ENCODE measurements at places on chromosomes 16 and 17.
A peak's percentile ranks its signal among the peaks of the same experiment; 100 is the strongest.

GRCh38 chr17:60493847-60494321 is 32.2 kb downstream of the APPBP2 start:
- DNase-seq: no peak
- no peaks in the 10 kb centered on the region for H3K4me1 ChIP-seq
- no peaks in the 10 kb centered on the region for H3K27me3 ChIP-seq
- H3K27ac ChIP-seq: no peak overlapping the region
- H3K36me3 ChIP-seq: peaks cover 18% of the 10 kb centered on the region

DNA sequence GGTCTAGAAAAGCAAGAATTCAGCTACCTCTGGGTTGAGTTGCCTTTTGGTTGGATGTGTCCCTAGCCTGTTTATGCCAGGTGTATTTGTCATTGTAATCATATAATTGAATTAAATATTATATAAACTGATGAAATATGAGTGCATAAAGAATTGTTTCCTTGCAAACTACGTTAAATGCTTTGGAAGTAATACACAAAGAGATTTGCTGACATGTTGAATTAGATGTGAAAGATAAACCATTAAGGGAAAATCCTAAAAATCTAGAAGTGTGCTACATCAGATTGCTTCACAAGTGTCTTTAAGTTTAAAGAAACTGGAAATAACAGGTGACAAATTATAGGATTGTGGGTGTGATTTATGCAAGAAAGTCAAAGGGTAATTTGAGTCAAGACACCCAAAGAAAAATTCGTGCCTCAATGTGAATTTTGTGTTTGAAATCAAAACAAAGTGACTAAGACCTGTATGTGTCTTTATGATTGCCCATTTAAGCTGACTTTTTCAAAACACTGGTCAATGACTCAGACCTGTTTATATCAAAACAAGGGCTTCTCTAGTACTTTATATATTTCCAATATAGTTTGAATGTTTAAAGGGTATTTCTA is 5.1 kb upstream of the PYY start:
- H3K36me3 ChIP-seq: no peaks in the 10 kb centered on the region
- H3K27me3 ChIP-seq: peaks cover 38% of the 10 kb centered on the region
- H3K4me3 ChIP-seq: no peak overlapping the region
- no peak for DNase-seq
- H3K27ac ChIP-seq: no peak overlapping the region

- no peaks in the 10 kb centered on the region for H3K36me3 ChIP-seq
- DNase-seq: no peak
- H3K4me3 ChIP-seq: no peak overlapping the region
- no peaks in the 10 kb centered on the region for H3K27me3 ChIP-seq
- no peak overlapping the region for H3K27ac ChIP-seq
Observed at GRCh38 chr17:1532836-1533602, 16.6 kb upstream of the INPP5K start.

GRCh38 chr16:86974120-86974519 is 343.1 kb downstream of the C16orf95 start:
- no peak overlapping the region for H3K4me3 ChIP-seq
- no peak overlapping the region for H3K27ac ChIP-seq

- H3K27ac ChIP-seq: peak overlapping the region; percentile 98
- H3K27me3 ChIP-seq: no peaks in the 10 kb centered on the region
- no peaks in the 10 kb centered on the region for H3K36me3 ChIP-seq
- no peak for DNase-seq
- peak overlapping the region; percentile 88 for H3K4me3 ChIP-seq
Observed at GRCh38 chr16:1774448-1774780, 1.5 kb upstream of the MRPS34 start.

GRCh38 chr17:77321649-77322513 is 181.1 kb downstream of the SEC14L1 start:
- peak overlapping the region; percentile 97 for H3K27ac ChIP-seq
- no peaks in the 10 kb centered on the region for H3K27me3 ChIP-seq
- no peaks in the 10 kb centered on the region for H3K36me3 ChIP-seq
- no peak overlapping the region for H3K4me3 ChIP-seq
- H3K4me1 ChIP-seq: peaks cover 78% of the 10 kb centered on the region

DNA sequence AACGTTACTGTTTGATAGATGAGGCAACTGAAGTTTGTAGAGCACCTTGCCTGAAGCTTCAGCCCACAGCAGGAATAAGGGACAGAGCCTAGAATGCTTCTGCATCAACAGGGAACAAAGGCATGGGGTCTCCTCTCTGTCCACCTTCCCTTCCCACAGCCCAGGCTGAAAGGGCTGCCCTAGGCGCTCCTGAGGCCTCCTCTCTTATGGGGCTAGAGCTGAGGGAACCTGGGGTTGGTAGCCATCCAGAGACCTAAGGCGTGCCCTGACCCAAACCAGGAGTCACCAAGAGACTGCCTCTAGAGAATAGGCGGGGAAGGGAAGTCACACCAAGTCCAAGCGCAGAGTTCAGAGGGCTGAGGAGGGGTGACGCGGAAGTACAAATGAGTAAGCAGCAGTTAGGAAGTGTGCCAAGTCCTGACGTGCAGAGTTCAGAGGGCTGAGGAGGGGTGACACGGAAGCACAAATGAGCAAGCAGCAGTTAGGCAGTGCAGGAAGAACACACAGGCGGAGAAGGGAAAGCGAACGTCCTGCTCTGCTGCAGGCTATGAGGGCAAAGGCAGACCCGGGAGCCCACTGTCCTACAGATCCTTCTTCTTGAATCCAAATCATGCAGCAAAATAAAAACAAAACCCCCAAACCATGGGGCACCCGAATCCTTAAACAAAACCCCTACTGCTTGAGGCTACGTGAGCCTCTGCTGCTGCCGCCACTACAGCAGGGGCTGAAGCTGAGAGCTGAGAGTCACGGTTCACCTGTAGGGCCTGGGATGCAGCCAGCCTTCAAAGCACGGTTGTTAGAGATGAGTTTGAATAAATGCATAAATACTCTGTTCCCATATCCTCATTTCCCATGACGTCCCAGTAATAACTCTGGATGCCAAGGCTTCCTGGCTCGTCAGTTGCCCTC is 2.7 kb upstream of the SPG7 start:
- peaks cover 30% of the 10 kb centered on the region for H3K4me1 ChIP-seq
- H3K27me3 ChIP-seq: no peaks in the 10 kb centered on the region
- H3K36me3 ChIP-seq: no peaks in the 10 kb centered on the region
- DNase-seq: peak; percentile 88
- peak overlapping the region; percentile 93 for H3K27ac ChIP-seq

DNA sequence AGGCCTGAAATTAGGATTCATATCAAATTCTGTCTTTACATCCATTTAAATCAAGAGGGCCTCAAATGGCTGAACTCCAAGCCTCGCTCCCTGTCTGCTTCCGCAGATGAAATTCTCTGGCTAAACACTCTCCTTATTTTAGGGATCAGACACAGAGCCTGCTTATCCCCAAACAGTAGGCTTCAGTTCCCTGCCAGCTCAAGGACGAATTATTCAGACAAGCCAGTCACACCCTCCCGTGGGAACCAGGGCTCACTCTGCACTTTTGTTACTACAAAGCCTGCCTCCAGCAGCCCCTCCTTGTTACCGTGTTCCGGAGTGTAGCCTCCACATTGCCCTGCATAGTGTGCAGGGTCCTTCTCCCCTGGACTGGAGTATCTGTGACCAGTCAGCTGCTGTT is 46.6 kb upstream of the LCMT1 start:
- H3K27ac ChIP-seq: no peak overlapping the region
- peaks cover 8% of the 10 kb centered on the region for H3K27me3 ChIP-seq
- H3K4me3 ChIP-seq: no peak overlapping the region

DNA sequence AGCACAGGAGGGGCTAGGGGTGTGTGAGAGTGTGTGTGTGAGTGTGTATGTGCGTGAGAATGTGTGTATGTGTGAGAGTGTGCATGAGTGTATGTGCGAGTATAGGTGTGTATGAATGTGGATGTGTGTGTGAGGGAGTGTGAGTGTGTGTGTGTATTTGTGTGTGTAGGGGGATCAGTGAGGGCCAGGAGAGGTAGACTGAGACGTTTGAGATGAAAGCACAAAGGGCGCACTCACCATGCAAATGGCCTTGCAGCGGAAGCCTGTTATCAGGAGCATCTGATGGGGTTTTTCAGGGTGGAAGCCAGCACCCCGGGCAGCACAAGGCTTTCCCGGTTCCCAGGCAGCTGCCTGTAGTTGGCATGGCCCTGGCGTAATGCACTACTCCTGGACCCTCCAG is 14.9 kb downstream of the WNT9B start:
- H3K36me3 ChIP-seq: no peaks in the 10 kb centered on the region
- H3K4me3 ChIP-seq: no peak overlapping the region
- peaks cover 3% of the 10 kb centered on the region for H3K4me1 ChIP-seq
- no peak for DNase-seq
- no peak overlapping the region for H3K27ac ChIP-seq

- H3K27me3 ChIP-seq: no peaks in the 10 kb centered on the region
- H3K4me3 ChIP-seq: no peak overlapping the region
- H3K36me3 ChIP-seq: no peaks in the 10 kb centered on the region
- H3K4me1 ChIP-seq: peaks cover 6% of the 10 kb centered on the region
Observed at GRCh38 chr17:49723423-49723822, 15.7 kb upstream of the SLC35B1 start.

DNA sequence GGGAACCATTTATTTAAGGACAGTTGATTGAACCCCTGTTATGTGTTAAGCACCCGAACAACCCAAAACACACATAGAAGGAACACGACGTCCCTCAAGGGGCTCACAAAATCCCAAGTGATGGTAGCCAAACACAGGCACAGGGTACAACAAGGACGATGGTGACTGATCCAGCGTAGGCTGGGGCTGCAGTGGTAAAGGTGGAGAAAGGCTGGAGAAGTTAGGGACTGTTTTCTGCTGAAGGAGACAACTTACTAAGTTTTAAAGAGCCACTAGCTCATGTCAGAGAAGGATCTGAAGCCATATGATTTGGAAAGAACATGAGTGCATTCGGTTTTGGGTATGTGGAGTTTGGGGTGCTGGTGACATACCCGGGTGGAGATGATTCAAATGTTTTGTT is 229.6 kb upstream of the TNRC6C start:
- H3K4me3 ChIP-seq: no peak overlapping the region
- DNase-seq: no peak
- H3K27me3 ChIP-seq: no peaks in the 10 kb centered on the region
- no peaks in the 10 kb centered on the region for H3K36me3 ChIP-seq
- peaks cover 13% of the 10 kb centered on the region for H3K4me1 ChIP-seq
- peak overlapping the region; percentile 21 for H3K27ac ChIP-seq

- no peak for DNase-seq
- H3K4me1 ChIP-seq: peaks cover 13% of the 10 kb centered on the region
- no peak overlapping the region for H3K4me3 ChIP-seq
- H3K27me3 ChIP-seq: no peaks in the 10 kb centered on the region
- H3K27ac ChIP-seq: no peak overlapping the region
Observed at GRCh38 chr16:20761175-20761574, 2.6 kb upstream of the ACSM3 start.

GRCh38 chr16:80176114-80176513 is 364.7 kb upstream of the DYNLRB2 start:
- no peaks in the 10 kb centered on the region for H3K36me3 ChIP-seq
- H3K27me3 ChIP-seq: no peaks in the 10 kb centered on the region
- peaks cover 6% of the 10 kb centered on the region for H3K4me1 ChIP-seq
- no peak for DNase-seq

GRCh38 chr16:89001117-89002027 is 24.4 kb upstream of the CBFA2T3 start:
- no peak for DNase-seq
- H3K36me3 ChIP-seq: no peaks in the 10 kb centered on the region
- peaks cover 5% of the 10 kb centered on the region for H3K27me3 ChIP-seq
- no peak overlapping the region for H3K27ac ChIP-seq
- H3K4me1 ChIP-seq: no peaks in the 10 kb centered on the region
- no peak overlapping the region for H3K4me3 ChIP-seq

GRCh38 chr16:3363793-3364192 is 8.1 kb downstream of the OR2C1 start:
- no peak overlapping the region for H3K27ac ChIP-seq
- no peaks in the 10 kb centered on the region for H3K27me3 ChIP-seq
- no peaks in the 10 kb centered on the region for H3K4me1 ChIP-seq
- no peaks in the 10 kb centered on the region for H3K36me3 ChIP-seq
- DNase-seq: no peak

GRCh38 chr17:75774991-75775668 is 9.5 kb upstream of the UNK start:
- DNase-seq: peak; percentile 68
- H3K27ac ChIP-seq: peak overlapping the region; percentile 33
- H3K36me3 ChIP-seq: peaks cover 8% of the 10 kb centered on the region
- H3K27me3 ChIP-seq: no peaks in the 10 kb centered on the region
- H3K4me3 ChIP-seq: no peak overlapping the region

- H3K27ac ChIP-seq: no peak overlapping the region
- H3K36me3 ChIP-seq: no peaks in the 10 kb centered on the region
- H3K4me3 ChIP-seq: no peak overlapping the region
- DNase-seq: no peak
Observed at GRCh38 chr17:17088086-17088485, 45.8 kb downstream of the MPRIP start.

DNA sequence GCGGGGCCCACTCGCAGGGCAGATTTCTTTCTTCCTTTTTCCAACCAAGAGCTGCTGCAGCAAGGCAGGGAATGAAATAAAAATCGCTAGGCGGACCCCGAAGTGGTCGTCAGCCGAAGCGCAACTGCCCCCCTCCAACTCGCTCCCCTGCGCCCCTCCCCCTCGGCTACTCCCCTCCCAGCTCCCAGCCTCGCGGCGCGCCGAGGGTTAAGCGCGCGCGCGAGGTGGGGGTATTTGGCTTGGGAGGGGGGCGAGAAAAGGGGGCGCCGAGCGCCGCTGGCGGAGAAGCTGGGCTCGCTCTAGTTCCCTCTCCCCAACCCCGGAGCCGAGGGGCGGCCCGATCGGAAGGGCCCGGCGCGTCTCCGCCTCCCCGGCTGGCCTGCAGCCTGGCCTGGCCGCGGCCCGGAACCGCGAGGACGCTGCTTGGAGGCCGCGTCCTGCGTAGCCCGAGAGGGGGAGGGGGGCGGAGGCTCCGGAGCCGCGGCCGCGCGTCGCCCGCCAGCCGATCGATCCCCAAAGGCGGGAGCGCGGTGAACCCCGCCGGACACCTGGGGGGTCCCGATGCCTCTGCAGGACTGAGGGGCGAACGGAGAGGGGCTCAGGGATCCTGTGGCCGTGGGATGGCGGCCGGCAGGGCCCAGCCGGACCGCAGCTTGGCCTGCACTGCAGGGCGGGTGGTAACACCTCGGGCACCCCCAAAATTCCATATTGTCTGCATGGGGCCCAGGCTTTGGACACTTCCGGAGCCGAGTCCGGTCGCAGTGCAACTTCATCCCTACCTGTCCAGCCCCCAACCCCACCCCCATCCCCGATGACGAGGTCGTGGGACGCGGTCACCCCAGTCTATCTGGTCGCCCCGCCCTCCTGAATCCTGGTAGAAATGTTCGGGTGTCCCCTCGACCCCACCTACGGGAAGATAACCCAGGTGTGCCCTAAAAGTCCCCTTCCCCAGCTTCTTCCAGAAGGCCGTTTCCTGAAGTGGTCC is 4.9 kb upstream of the CBX4 start:
- H3K4me1 ChIP-seq: peaks cover 63% of the 10 kb centered on the region
- peak; percentile 89 for DNase-seq
- H3K4me3 ChIP-seq: peak overlapping the region; percentile 75
- peaks cover 37% of the 10 kb centered on the region for H3K27me3 ChIP-seq
